ENCODE measurements at places on chromosomes 16 and 17.

- DNase-seq = no peak
These were observed 14.8 kb downstream of the RAI1 start for GRCh38 chr17:17696085-17696484.

- DNase-seq = no peak
These were observed 94.5 kb downstream of the CRISPLD2 start for GRCh38 chr16:84914273-84914672.

DNA sequence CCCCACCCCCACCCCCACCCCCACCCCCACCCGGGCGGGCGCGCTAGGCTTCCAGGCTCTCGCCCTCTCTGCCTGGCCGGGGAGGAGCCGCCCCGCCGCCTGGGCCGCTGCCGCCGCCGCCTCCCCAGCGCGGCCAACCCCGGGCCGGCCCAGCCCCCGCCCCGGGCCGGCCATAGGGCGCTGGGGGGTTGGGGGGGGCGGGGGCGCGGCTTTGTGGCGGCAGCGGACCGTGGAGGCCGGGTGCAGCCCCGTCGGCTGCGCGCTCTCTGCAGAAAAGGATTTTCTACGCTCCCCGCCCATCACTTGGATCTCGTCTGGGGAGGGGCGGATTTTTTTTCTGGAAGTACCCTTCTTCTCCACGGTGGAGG, 230.9 kb downstream of the MRTFB start:
- no peak for DNase-seq

- DNase-seq = no peak
These were observed 834 bp downstream of the FLYWCH1 start for GRCh38 chr16:2912330-2913199.

DNA sequence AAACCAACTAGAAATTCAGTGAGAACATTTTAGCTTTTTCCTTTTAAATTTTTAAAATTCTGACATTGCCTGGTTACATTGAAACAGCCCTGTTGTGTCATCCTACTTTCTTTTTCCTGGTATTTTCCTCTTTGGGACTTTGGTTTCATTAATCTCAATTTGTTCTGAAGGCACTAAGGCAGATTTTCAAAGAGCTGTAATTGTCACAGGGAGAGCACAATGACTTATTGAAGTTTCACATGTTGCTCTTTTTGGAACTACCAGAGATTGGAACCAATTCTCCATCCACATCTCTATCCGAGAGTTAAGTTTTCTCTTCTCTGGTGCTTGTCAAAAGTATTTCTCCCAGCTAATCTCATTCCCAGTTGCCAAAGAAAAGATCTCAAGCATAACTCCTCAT, 144.7 kb upstream of the TBX2 start:
- no peak for DNase-seq
